ENCODE measurements at places on chromosomes 12 and 14.

- no peak for DNase-seq
Observed at GRCh38 chr14:61977217-61977616, 215.0 kb downstream of the SNAPC1 start.

GRCh38 chr12:120473807-120474615, 4.5 kb upstream of the SRSF9 start:
- no peak for DNase-seq

DNA sequence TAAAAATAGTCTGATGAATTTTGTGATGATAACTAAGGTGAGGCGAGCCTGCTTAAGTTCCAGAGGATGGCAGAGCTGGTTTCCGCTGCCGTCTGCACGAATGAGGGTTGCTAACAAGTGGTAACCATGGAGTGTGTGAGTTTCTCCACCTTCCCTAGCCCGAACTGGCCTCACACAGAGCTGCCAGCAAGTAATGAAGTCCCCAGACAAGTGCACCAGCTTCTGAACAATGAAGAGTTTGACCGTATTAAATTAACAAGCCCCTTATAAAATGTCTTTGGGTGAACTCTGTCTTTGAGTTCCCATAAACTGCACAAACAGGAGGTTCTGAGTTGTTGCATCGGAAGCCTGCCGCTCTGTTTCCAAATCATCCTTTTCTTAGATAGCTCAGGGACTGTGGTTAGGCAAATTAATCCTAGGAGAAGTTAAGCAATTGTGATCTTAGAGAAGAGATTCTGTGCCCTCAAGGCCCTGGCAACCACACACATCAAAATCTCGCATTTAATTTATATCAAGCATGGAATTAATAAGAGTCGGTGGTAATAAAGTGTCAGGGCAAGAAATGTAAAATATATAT, 274.1 kb upstream of the DAAM1 start:
- no peak for DNase-seq

GRCh38 chr12:8446642-8447547, 8.9 kb upstream of the CLEC6A start:
- no peak for DNase-seq

DNA sequence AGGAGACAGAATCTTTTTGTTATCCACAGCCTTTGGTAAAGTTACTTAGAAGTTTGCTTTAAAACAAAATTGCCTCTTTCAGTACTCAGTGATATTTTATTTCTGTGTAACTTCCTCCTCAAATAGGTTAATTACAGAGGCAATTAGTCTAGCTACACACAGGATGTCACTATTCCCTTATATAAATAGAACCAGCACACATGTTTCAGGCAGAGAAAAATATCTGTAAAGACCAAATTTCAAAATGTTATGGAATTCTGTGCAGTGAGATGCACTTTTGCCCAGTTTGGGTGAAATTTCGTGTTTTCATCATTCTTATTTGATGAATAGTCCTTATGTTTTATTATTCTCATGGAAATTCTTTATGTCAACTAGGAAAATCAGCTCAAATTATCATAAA, 410.6 kb upstream of the SOX5 start:
- no peak for DNase-seq

- DNase-seq, result no peak
Observed at GRCh38 chr12:98260276-98260675, 255.1 kb upstream of the TMPO start.

DNA sequence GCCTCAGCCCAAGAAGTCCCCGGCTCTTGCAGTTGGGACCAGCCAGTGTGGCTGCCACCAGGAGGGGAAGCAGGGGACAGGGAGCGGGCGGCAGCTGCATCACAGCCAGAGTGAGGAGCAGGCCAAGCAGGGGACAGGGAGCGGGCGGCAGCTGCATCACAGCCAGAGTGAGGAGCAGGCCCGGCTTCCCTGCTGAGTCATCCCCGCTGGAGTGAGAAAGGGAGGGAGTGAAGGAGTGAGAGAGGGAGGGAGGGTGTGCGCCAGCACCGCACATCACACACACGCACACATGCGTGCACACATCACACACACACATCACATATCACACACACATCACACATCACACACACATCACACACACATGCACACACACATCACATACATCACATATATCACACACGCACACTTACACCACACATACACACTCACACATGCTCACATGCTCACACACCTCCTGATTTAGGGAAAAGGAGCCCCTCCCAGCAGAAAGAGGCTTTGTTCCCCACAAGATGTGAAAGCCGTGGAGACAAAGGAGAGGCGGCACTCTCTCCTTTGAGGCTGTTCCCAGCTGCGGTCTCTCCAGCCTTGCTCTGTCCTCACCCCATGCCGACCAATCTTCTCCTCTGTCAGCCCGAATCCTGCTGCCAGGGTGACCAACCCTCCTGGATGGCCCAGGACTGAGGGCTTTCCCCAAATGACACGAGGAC, 16.7 kb upstream of the ZDHHC22 start:
- no peak for DNase-seq

DNA sequence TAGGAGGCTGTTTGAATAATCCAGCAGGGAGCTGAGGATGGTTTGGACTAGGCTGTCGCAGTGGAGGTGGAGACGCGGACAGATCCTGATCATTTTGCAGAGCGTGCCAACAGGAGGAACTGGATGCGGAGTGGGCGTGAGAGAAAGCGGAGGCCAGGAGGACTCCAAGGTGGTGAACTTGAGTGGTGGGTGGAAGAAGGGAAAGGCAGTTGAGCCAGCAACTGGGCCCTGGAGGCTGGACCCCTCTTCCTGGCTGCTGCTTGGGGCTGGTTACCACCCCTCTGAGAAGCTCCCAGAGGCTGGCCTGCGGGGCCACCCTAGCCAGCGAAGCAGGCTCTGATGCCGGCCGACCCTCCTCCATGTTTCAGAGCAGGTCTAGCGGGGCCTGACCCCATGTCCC, 56.8 kb upstream of the KCNA1 start:
- no peak for DNase-seq

DNA sequence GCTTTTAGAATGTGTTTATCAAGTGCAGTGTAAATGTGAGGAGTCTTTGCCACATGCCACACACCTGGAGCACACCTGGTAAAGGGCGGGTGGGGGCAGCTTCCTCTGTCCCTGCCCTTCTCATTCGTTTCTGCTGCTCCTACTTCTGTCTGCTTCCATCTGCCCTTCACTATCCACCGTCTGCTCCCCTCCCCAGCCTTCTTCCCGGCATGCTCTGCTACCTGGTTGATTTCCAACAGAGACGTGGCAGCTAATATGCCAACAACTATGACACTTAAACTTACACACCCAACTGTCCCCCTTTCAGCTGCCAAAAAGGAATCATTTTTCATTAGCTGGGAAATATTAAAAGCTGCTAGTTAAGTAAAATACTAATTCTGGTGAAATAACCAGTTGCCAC, 9.1 kb upstream of the CARMIL3 start:
- no peak for DNase-seq

DNA sequence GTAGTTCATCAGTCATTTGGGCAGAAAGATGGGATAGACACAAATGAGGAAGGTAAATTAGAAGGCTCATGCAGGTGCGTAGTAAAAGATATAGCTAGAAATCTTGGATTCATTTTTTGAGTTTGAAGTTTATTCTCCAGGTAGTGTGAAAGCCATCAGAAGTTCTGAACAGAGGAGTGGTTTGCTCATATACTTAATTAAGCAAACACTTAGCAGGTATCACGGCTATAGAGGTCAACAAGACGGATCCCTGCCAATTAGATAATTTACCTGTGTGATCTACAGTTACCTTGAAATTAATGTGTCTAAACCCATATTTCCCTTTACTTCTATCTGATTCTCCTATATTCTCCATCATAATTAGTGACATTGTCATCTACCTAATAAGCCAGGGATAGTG, 29.7 kb downstream of the PALS1 start:
- DNase-seq, result no peak

GRCh38 chr14:101361044-101361443, 200.3 kb upstream of the DIO3 start:
- no peak for DNase-seq

DNA sequence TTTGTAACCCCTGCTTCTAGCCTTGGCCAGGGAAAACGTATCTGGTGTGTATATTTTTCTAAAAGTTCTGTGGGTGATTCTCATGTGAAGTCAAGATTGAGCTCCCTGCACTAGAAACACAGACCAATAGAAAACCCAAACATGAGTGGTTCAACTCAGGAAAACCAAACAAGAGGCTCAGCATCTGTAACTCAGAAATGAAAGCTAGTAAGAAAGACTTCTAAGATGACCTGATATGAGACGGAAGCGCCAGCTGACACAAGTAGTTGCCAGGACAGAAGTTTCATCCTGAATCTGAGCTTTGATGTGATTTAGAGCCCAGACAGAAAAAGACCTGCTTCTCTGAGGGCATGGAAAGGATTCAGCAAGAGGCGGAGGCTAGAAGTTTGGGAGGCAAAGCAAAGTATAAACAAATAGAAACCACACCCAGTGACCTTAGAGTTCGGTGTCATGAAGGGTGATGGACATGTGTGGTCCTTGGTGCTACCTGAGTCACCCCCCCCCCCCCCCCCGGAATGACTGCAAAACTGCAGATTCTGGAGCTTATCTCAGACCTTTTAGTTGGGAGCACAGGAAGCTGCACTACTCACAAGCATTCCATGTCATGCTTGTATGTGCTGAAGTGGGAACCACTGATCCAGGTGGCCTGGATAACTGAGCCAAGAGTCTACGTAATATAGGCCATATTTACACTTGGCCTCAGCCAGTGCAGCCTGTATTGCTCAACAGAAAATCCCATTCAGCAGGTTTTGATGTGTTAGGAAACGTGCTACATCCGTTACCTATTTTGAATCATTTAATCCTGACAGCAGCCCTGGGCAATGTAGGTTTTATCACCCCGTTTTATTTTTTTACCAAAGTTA, 191.3 kb downstream of the ANO6 start:
- DNase-seq, result no peak

GRCh38 chr12:115983226-115983798, 294.2 kb downstream of the MED13L start:
- peak; percentile 31 for DNase-seq

GRCh38 chr12:121241156-121241970, 31.4 kb downstream of the P2RX4 start:
- DNase-seq, result no peak

- no peak for DNase-seq
Observed at GRCh38 chr14:100416921-100417860, 94.1 kb downstream of the SLC25A47 start.

GRCh38 chr12:106033161-106033675, 105.5 kb downstream of the NUAK1 start:
- DNase-seq, result no peak

DNA sequence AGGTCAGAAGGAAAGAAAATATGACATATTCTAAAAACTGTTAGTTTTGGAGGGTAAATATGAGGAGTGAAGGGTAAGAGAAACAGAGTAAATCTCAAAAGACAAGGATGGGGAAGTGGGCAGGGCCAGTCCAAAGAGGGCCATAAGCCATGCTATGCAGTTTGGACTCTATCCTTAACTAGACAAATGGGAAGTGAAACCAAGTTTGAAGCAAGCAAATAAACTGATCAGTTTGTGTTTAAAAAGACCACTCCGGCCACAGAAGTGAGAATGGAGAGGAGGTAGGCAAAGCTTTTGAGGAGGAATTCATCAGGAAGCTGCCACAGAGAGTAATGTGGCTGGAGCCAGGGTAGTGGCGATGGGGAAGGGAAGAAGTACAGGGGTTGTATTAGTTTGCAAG, 37.5 kb upstream of the DAAM1 start:
- no peak for DNase-seq

DNA sequence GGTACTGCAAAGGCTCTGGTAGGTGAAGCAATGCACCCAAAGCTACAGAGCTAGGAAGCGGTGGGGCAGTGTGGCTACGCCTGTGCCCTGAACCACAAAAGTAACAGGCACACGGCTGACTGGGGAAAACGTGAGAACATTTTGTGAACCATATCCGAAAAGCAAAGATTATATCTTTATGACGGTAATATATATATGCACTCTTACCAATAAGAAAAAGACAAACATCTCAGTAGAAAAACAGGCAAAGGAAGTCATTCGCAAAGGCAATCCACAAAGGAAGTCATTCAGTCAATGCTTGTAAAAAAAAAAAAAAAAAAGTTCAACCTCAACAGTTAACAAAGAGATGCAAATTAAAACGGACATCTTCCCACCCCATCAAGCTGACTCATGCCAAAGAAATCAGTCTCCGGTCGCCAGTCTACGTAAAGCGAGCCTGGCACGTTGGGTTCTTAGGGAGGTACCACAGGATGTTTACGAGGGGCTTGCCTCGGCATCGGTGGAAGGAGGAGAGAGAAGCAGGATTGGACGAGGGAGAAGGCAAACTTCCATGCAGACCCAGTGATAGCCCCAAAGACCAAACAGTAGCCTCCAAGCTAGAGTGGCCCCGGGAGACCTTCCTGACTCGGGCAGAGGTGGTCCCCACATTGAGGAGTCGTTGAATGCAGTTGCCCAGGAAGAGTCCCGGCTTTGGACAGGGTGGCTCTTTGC, 39.4 kb upstream of the PPP2R5C start:
- peak; percentile 77 for DNase-seq

GRCh38 chr12:108629824-108630476, 3.7 kb downstream of the SELPLG start:
- no peak for DNase-seq

DNA sequence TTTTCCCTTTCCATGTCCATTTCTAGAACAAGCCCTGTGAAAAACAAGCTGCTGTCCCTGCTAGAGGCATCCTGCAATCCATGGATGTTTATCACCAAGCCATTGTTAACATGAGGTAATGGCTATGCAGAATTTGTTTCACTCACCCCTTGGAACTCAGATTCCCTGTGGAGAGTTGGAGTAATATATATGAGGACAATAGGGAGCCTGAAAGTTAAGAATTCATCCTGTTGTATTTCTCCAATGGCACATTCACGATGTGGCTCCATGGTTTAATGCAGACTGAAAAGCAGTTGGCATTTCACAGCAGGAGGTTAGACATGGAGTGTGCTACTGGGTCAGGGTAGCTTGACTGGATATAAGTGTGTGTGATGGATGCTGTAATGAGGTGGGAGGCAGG, 32.4 kb downstream of the GPR65 start:
- DNase-seq, result no peak

DNA sequence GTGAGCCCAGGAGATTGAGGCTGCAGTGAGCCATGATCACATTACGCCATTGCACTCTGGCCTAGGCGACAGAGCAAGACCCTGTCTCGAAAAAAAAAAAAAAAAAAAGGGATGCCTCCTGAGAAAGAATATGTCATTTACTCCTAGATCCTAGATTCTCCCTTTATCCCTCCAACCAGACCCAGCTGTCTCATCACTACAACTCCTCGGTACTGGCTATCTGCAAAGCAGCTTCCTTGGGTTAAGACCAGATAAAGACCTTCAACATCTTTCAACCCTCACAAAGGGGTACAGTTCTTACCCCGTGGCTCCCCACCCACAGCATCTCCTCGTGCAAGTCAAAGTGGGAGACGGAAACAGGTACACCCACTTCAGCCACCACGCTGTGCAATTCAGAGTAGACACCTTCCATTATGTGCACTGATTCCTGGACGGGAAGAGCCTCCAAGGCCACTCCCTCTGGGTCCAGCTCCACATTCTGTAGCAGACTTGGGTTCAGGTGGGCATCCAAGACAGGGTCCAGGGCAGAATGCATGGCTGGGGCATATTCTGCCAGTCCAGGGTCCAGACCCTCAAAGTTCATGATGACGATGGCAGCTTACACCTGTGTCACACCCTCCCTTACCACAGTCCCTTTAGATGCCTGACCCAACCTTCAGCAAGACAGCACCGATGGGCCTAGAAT, 1.1 kb downstream of the PAN2 start:
- no peak for DNase-seq

GRCh38 chr14:39383026-39383660, 49.1 kb downstream of the FBXO33 start:
- DNase-seq, result no peak
